Activated naive CD8-positive, alpha-beta T cell treated with anti-CD3 and anti-CD28 coated beads, Interleukin-2, amount 10 ng/mL, durations not matched to agents 7 days and 5 days (primary cell): ENCODE measurements at places on chromosomes 3 and 15. TPM values are rescaled to one million over a fixed set of nuclear protein-coding genes. Genes with fewer than 3 reads are reported as not detected.

GRCh38 chr3:130379274-130379673, 33.8 kb downstream of the COL6A5 start:
- H3K4me3 ChIP-seq, result no peak overlapping the region
- H3K27me3 ChIP-seq, result peaks cover 3% of the 10 kb centered on the region
- no peaks in the 10 kb centered on the region for H3K4me1 ChIP-seq
- H3K36me3 ChIP-seq, result no peaks in the 10 kb centered on the region

DNA sequence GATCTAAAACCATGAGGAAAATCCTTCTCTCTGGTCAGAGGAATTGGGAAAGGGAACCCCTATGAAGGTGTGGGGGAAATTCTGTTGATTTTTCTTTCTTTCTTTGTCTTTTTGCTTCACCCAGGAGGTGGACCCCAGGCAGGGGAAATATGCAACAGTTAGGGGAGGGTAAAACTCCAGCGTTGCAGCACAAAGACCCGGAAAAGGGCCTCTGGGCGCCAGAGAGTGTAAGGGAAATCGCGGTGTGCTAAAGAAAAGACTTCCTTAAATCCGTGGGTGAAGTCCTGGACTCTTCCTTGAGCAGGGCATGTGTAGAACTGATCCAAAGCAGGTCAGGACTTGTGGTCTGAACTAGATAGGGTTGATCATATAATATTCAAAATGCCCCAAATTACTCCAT, 11.1 kb upstream of the TBC1D21 start:
- no peak overlapping the region for H3K4me3 ChIP-seq
- H3K36me3 ChIP-seq, result no peaks in the 10 kb centered on the region
- peaks cover 47% of the 10 kb centered on the region for H3K27me3 ChIP-seq

The CHRNA3 gene
- total RNA-seq, result not detected

The ERICH6 gene
- total RNA-seq, result 0.23 TPM

DNA sequence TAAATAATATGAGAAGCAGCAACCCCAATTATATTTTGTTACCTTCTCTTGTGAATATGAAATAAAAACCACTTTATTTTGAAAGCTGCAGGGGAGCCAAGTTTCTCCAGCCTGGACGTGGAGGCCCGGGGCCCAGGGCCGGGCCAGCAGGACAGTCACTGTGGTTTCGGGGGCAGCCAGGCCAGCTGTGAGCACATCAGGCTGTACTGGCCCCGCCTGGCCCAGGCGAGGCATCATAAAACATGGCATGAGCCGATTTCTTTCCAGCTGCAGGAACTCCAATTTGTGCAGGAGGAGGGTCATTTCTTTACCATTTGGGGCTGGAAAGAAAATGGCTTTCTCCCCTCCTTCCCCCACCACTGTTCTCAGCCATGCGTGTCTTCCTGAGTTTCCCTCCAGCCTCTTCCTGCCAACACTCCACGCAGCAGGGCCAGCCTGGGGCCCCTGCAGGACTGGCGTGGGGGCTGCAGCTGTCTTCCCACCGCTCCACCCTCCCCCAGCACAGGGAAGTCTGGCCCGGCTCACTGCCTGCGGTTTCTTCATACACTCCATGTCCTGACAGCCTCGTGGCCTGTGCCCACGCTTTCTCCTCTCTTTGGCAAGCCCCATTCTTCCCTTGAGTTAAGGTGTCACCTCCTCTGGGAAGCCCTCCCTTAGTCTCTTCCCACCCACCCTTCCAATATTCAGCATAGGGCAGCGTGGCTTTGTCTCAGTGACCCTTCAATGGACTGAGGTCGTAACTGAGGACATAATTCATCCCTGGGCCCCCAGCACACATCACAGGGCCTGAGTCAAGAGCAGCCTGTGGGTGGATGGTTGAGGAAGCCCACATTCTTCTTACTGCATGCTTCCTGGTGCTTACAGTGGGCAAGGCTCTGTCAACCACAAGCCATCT, 135.8 kb downstream of the CHSY1 start:
- DNase-seq, result no peak
- H3K27me3 ChIP-seq, result no peaks in the 10 kb centered on the region
- no peaks in the 10 kb centered on the region for H3K36me3 ChIP-seq
- H3K27ac ChIP-seq, result peak overlapping the region; percentile 69
- peaks cover 9% of the 10 kb centered on the region for H3K4me1 ChIP-seq
- no peak overlapping the region for H3K4me3 ChIP-seq

- no peaks in the 10 kb centered on the region for H3K36me3 ChIP-seq
- no peaks in the 10 kb centered on the region for H3K27me3 ChIP-seq
- H3K4me3 ChIP-seq, result no peak overlapping the region
Observed at GRCh38 chr15:71807125-71807629, 3.2 kb upstream of the NR2E3 start.

DNA sequence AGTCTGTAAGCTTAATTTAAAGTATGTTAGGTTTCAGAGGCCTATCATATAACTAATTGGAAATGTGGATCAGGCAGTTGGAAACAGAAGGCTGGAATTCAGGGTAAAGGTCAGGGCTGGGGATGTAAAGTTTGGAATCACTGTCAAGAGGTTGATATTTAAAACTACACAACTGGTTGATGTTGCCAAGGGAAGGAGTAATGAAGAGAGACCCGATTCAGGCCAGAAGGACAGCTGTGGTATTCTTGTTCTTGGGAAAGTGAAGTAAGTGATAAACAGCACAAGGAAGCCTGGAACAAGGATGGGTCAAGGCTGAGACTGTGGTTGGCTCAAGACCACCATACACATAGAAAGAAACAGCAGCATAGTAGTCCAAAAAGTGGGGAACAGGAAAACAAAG, 654.2 kb downstream of the NTRK3 start:
- no peak for DNase-seq
- no peaks in the 10 kb centered on the region for H3K27me3 ChIP-seq
- H3K4me3 ChIP-seq, result no peak overlapping the region
- H3K4me1 ChIP-seq, result peaks cover 8% of the 10 kb centered on the region
- no peak overlapping the region for H3K27ac ChIP-seq
- no peaks in the 10 kb centered on the region for H3K36me3 ChIP-seq

DNA sequence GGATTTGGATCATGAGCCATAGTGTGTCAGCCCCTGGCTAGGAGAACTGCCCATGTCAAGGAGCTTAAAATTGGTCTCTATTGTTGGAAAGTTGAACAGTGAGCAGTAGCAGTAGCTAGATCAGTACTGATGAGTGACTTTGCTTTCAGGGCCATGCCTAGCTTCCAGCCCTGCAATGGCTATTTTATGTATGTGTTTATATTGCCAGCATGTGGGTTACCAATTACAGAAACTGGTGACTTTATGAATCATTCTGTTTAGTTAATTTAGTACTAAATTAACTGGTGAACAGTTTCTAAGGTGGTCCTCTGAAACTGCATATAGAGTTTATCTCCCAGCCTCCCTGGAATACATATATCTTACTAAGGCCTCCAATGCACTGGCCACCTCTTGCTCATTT, 908.1 kb upstream of the ALCAM start:
- H3K36me3 ChIP-seq, result no peaks in the 10 kb centered on the region
- H3K4me3 ChIP-seq, result no peak overlapping the region
- H3K27ac ChIP-seq, result no peak overlapping the region
- no peaks in the 10 kb centered on the region for H3K4me1 ChIP-seq
- no peak for DNase-seq
